HTR-8/SVneo (cell line): ENCODE measurements at places on chromosomes 7 and 10.

- no peak for DNase-seq
Observed at GRCh38 chr7:24284699-24285506, 913 bp downstream of the NPY start.

DNA sequence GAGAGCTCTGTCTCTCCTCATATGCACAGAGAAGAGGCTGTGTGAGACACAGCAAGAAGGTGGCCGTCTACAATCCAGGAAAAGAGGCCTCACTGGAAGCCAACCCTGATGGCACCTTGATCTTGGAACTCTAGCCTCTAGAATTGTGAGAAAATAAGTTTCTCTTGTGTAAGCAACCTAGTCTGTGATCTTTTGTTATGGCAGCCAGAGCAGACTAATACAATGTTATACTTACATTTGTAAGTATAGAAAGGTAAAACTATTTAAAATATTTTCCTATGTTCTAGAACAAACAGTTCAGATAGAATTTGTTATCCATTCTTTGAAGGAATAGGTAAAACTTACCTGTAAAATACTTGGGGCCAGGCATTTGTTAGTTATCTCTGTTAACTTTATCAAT is 53.3 kb downstream of the LRMDA start:
- DNase-seq = no peak

- DNase-seq = no peak
Observed at GRCh38 chr10:5600908-5601307, 65.5 kb downstream of the ASB13 start.

DNA sequence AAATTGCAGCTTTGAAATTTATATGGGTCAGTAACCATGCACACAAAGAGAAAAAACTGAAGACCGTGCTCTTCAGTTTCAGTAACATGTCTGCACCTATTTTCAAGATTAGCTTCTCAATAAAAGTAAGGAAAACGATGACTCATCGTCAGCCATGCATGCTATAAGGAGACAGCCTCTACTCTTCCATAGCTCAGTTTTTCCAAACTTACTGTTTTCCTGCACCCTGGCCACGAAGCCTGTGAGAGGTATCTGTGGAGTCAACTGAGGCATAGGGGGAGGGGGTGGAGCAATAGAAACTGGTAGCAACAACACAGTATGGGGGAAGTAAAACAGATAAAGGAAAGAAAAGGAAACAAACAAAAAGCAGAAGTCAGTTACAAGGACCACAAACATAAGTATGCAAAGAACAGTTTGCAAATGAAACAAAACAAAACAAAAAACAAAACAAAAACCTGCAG is 58.0 kb downstream of the PDSS1 start:
- DNase-seq = no peak

DNA sequence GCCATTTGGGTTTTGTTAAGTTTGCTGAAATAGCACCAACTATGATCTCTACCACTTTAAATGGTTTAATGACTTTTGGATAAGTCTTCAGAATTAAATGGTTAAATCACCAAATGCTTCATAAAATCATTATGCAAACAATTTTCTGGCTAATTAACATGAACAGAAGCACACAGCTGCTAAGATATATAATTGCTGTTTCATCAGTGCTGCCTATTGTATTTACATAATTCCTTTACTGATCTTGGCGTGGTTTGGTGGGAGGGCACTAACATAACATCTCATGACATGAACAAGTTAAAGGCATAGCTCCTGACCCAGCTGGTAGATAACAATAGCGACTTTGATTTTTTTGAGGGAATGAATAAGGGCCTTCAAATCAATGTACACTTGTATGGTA is 94.1 kb downstream of the FZD1 start:
- DNase-seq = no peak

DNA sequence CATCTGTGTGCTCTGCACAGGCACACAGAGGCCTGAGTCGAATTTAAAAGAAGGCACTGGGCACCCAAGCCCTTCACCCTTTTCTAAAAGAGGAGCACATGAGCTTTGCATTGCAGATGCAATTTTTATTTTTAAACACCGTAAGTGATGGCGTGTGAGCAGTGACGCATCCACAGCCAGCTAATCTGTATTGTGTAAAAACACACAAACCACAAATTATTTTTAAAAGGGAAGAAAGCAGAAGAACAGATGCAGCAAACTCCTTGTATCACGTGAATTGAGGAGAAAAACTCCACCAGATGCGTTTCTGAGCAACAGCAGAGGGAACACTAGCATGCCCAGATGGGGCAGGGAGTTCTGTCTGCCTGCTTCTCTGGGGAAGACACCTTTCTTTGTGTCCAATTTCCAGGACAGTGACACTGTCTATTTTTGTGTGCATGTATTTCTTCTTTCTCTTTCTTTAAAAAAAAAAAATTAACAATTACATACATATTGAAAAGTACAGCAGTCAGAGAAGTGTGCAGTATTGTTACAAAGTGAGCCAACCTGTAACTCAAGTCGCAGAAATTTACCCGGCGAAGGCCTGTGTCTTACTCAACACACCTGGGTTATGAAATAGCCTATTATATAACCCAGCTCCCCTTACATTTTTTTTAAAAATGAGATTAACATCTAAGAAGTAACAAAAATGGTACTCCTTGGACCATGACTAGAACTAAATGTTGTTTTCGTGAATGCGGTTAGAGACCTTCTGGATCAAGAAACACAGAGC is 39.2 kb downstream of the EEPD1 start:
- no peak for DNase-seq

DNA sequence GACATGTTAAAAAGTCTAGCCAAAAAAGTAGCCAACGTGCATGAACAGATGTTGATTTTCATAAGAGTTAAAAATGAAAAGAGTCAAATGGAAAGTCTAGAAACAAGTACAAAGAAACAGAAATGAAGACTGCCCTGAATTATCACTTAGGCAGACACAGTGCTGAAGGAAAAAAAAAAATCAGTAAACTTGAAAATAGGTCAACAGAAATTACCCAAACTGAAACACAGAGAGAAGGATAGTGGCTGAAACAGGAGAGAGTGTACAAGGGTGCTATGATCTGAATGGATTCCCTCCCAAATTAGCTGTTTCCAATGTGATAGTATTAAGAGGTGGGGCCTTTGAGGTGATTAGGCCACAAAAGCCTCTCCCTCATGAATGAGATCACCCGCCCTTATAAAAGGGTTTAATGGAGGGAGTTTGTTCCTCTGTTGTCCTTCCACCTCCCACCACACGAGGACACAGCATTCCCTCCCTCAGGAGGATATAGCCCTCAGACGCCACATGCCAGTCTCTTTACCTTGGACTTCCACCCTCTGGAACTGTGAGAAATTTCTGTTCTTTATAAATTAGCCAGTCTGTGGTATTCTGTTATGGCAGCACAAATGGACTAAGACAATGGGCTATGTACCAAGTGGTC is 249.7 kb downstream of the AHR start:
- no peak for DNase-seq

DNA sequence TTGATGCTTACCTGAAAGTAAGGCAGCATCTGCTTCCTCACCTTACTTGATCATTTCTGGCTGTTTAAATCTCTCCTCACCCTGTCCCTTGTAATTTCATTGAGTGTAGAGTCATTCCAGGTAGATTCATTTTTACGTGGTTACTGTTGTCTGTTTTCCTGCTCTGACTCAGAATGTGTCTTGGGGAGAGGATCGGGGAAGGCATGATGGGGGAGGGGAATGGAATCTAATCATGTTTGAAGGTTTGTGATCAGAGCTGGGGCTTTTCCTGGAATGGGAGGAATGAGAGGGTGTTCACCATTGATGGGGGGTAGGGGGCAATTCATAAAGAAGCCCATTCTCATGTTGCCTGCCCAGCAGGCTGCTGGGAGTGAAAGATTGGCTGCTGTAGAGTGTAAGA is 18.7 kb downstream of the SEC24C start:
- DNase-seq = no peak

- DNase-seq = no peak
Observed at GRCh38 chr7:49346195-49346899, 422.0 kb downstream of the CDC14C start.

GRCh38 chr10:77458986-77459590 is 178.5 kb downstream of the KCNMA1 start:
- no peak for DNase-seq

DNA sequence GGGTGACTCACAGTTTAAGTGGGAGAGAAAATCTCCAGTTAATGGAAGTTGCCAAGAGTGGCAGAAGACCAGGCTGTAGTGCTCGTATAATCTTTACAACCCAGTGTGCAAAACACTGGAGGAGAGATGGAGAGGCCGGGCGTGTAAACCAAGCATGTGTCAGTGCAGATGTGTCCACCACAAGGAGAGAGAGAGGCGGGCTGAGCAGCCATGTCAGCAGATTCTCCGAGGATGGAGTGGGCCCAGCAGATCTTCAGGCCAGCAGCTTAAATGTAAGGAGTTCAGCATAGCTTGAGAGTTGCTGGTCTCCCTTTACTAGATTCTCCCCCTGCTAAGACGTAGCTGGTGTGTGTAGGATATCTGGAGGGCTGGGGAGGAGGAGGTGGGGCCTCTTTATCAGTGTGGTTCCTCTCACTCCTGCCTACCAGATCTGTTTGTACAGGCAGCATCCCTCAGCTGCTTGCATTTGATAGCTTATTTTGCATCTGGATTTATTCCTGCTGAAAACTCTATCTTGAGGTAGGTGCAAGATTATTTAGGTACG is 13.7 kb downstream of the BPGM start:
- DNase-seq = no peak

GRCh38 chr7:156155988-156156733 is 343.9 kb upstream of the SHH start:
- DNase-seq = no peak

DNA sequence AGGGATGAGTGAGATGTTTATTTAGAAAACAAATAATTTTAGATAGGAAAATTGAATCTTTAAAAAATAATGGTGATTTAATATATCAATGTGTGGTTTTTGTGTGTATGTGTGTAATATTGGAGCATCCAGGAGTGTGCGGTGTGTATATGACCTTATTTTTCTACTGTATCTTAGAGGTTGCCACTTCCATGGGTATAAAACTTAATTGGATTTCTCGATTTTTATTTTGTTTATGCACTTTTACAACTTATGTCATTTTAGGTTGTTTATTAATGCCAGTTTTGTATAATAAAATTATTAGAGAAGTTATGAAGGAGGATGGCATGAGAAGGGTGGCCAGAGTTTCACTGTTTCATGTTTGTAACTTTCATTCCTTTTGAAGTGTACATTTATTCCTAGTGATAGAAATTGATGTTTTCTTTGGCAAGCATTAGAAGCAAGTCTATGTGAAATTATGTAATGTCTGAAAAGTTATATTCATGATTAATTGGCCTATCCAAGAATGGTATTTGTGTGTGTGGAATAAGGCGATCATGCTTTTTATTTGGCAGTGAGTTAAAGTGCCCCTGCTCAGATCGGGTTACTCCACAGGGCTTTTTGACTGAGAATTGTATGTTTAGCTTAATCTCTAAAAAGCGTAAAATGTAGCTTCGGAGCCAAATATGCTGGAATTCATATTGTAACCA is 110.3 kb downstream of the KAT6B start:
- DNase-seq = no peak

DNA sequence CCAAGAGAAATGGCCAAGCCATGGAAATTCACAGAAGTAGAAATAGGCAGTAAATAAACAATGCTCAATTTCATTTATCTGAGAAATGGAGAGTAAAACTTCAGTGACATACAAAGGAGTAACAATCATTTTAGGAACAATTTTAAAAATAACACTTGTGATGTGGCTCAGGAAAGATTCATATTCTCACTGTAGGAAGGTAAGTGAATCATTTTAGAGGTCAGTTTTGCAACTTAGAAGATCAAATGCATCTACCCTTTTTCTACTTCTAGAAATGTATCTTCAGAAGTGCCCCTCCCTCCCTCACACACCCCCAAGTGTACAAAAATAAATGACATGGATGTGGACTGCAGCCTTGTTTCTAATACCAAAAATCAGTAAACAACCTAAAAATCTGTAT is 78.3 kb downstream of the ALOX5 start:
- no peak for DNase-seq

DNA sequence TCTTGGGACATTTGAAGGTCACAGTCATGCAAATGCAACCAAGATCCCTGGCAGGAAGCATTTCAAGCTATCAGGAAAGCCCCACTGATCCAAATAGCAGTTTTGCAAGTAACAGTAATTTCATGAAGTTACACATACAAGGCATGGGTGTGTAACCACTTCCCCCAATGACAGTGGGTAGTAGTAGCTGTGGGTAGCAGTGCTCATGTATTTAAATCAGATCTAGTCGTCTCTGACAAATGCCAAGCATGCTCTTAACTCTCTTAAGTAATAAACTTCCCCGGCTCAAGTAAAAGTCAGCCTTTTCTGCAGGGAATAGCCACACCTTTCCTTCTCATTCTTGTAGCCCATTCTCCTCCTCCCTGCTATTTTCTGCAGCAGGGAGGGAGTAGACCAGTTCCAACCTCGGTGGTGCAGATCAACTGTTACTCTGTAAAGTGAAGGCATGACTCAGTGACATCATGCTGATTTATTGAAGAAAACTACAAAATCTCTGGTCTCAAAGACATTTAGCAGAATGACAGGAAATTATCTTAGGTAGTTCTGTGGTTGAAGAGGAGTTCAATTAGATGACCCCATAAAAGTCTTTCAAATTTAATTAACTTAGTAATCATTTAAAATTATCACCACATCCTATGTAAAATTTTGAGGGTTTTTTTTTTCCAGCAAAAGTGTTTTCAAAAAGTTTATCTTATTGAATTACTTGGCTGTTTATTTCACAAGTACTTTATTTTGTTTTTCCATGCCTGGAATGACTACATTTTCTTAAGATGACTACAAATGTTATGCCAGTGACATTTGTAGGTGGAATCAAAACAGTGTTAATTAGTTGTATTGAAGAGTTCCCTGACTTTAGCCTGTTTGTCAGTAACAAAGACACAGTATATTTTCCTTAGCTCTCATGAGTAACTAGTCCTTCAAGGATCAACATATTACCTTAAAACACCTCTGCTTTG is 568.3 kb downstream of the INHBA start:
- DNase-seq = peak; percentile 40

DNA sequence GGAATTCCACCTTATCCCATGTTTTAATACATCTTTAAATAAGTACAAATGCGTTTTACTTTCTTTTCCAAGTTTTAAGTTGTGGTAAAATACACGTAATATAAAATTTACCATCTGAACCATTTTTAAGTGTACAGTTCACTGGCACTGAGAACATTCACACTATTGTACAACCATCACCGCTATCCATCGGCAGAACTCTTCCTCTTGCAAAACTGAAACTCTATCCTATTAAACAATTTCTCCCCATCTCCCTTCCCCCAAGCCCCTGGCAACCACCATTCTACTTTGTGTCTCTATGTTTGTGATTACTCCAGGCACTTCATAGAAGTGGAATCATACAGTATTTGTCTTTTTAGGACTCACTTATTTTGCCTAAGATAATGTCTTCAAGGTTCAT is 33.8 kb downstream of the HIP1 start:
- no peak for DNase-seq
